M059J (cell line): ENCODE measurements at places on chromosomes 5 and 9. TPM values are rescaled to one million over a fixed set of nuclear protein-coding genes. Genes with fewer than 3 reads are reported as not detected.

The NIM1K gene
- total RNA-seq: 0.07 and 1.1 TPM in 2 replicates

GRCh38 chr9:36177571-36177970 is 8.4 kb downstream of the CCIN start:
- no peak for DNase-seq

- peak; percentile 25 for DNase-seq
Measured at GRCh38 chr5:100668511-100668910, 133.3 kb downstream of the FAM174A start.

DNA sequence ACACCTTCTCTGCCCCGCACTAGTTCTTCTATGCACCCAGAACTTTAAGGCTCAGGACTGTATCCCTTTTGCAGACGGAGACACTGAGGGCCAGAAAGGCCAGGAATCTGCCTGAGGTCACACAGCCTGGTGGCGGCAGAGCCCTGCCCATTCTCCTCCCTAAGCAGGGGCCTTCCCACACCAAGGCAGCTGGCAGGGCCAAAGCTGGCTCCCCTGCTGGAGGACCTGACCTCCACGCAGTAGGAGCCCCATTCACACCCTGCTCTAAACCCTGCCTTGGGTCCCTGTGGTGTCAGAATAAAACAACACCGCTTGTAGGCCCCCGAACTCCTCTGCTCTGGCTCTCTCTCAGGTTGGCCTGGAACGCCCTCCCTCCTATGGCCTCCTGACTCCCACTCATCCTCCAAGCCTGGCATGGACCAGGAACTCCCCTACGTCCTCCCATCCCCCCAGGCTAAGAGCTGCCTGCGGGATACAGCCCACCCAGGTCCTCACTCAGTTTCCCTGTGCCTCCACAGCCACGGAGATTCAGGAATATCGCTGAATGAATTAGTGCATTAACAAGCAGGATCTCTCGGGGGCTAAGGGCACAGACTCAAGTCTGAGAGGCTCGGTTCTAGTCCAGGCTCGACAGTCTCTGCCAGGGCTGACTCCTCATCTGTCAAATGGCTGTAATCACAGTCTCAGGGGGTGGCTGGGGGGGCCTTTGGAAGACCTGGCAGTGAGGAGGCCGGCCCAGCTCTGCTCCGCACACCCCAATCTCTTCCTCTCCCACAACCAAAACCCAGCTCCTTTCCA is 2.8 kb downstream of the ST6GALNAC6 start:
- no peak for DNase-seq

DNA sequence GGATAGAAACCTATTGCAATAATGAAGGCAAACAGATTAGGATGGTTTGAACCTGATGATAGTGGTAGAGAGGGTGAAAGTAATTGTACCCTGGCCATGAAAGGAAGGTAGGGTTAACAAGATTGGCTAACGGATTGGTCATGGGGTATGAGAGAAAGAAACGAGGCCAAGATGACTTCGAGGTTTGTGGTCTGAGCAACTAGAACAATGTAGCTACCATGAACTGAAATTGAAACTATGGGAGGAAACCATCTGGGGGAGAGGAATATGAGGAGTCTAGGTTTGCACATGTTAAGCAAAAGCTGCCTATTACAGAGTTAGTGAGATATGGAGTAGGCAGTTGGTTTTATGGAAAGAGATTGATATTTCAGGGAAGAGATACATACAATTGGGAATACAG is 406.0 kb downstream of the PRELID2 start:
- no peak for DNase-seq

DNA sequence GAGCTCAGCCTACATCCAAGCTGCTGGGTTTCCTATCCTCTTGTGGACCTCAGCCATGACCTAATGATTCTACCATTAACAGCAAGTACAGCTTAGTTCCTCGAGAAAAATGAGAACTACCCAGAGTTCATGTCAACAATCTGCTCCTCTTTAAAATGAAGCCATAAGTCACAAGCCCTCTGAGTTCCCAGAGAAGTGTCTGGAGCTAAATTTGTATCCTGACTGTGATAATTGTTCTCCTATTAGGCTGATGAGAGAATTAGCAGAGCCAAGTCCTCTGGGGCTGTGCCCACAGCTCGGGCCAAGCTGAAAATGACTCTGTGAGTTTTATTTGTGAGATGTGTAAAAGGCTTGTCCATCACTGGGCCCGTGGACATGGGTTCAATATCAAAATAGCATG is 145.1 kb upstream of the SMIM23 start:
- DNase-seq: no peak
